OCI-LY7 (cell line): ENCODE measurements at places on chromosomes 2 and 18. TPM values are rescaled to one million over a fixed set of nuclear protein-coding genes. Genes with fewer than 3 reads are reported as not detected.

Gene ZNF519
- 52.7 and 64.4 TPM in 2 replicates for total RNA-seq

Gene RNF138
- total RNA-seq = 32.7 and 39.1 TPM in 2 replicates

Gene PROM2
- total RNA-seq = 1.2 TPM in 1 of 2 replicates, not detected in the other

Gene KCNS3
- not detected in 2 replicates for total RNA-seq

Gene LIPG
- total RNA-seq = not detected in 2 replicates

Gene AMER3
- total RNA-seq = not detected in 2 replicates

Gene LRPPRC
- total RNA-seq = 116 and 136 TPM in 2 replicates

Gene GPR155
- total RNA-seq = 0.96 and 1.9 TPM in 2 replicates

Gene CASP10
- total RNA-seq = 0.42 and 0.51 TPM in 2 replicates

Gene GAD1
- total RNA-seq = not detected in 2 replicates

Gene RPIA
- total RNA-seq = 58.5 and 68.1 TPM in 2 replicates

Gene TWIST2
- not detected in 2 replicates for total RNA-seq

Gene CIB4
- total RNA-seq = not detected in 2 replicates

Gene COL4A3
- total RNA-seq = 7.2 and 10.9 TPM in 2 replicates

Gene EVA1A
- total RNA-seq = not detected in 2 replicates

Gene PEX13
- total RNA-seq = 23.4 and 27.6 TPM in 2 replicates

Gene ITGB6
- total RNA-seq = not detected in 2 replicates

Gene IL36A
- total RNA-seq = not detected in 2 replicates

Gene LYPD6B
- total RNA-seq = not detected in 2 replicates

Gene SIX3
- total RNA-seq = not detected in 2 replicates

Gene KRTCAP3
- 6.9 and 8.3 TPM in 2 replicates for total RNA-seq

Gene STARD6
- not detected in 2 replicates for total RNA-seq

Gene FOXI3
- not detected in 2 replicates for total RNA-seq

Gene KATNAL2
- 13.9 and 16.1 TPM in 2 replicates for total RNA-seq

Gene REG1B
- total RNA-seq = not detected in 2 replicates
